ENCODE measurements at places on chromosomes 3 and 15. TPM values are rescaled to one million over a fixed set of nuclear protein-coding genes. Genes with fewer than 3 reads are reported as not detected.

Gene HTR3E
- not detected for total RNA-seq

Gene PLCB2
- 0.55 TPM for total RNA-seq

Gene LRRN1
- total RNA-seq: not detected

Gene DLEC1
- not detected for total RNA-seq

Gene GOLGA6L4
- 1.7 TPM for total RNA-seq

Gene CPLX3
- total RNA-seq: 0.07 TPM

Gene PSMD6
- 74.5 TPM for total RNA-seq

Gene NMNAT3
- 2.1 TPM for total RNA-seq

Gene ECE2
- not detected for total RNA-seq

Gene HMCES
- total RNA-seq: 39.4 TPM

Gene IFRD2
- 96.6 TPM for total RNA-seq

Gene TMEM266
- 0.17 TPM for total RNA-seq

Gene DET1
- 4.7 TPM for total RNA-seq

Gene RAB7A
- total RNA-seq: 173 TPM

Gene VGLL3
- 4.4 TPM for total RNA-seq

Gene PLA2G4B
- total RNA-seq: 2.2 TPM

Gene REC114
- not detected for total RNA-seq

Gene HYAL1
- 0.80 TPM for total RNA-seq

Gene ZNF860
- 0.90 TPM for total RNA-seq

Gene GOLGA8N
- total RNA-seq: 1.5 TPM

Gene C3orf49
- not detected for total RNA-seq

Gene FBXO40
- total RNA-seq: not detected

Gene KCNMB3
- 2.1 TPM for total RNA-seq

Gene ADCY5
- total RNA-seq: 0.32 TPM

Gene RTP4
- not detected for total RNA-seq

Gene IL5RA
- total RNA-seq: not detected

Gene SMCO1
- not detected for total RNA-seq

Measured in A549 treated with ZK216348 at 1 μM for 4 hours (cell line).